Stimulated activated CD8-positive, alpha-beta memory T cell treated with anti-CD3 and anti-CD28 coated beads, Interleukin-4, amount 100 ng/mL, for 1 hour (primary cell): ENCODE measurements at places on chromosomes 12 and 14.

- DNase-seq: no peak
Measured at GRCh38 chr14:51856792-51857296, 3.6 kb upstream of the GNG2 start.

GRCh38 chr12:31922341-31923062 is 36.7 kb upstream of the RESF1 start:
- no peak for DNase-seq

- DNase-seq: peak; percentile 32
Measured at GRCh38 chr14:30375296-30375892, 183.6 kb upstream of the G2E3 start.

GRCh38 chr12:32843528-32844095 is 53.0 kb downstream of the PKP2 start:
- no peak for DNase-seq
